Stromal cell of bone marrow (primary cell): ENCODE measurements at places on chromosomes 16 and 17.

- no peak for DNase-seq
These were observed 73.7 kb upstream of the CHMP6 start for GRCh38 chr17:80917716-80918560.

GRCh38 chr16:29815032-29815721, 775 bp upstream of the PAGR1 start:
- no peak for DNase-seq

DNA sequence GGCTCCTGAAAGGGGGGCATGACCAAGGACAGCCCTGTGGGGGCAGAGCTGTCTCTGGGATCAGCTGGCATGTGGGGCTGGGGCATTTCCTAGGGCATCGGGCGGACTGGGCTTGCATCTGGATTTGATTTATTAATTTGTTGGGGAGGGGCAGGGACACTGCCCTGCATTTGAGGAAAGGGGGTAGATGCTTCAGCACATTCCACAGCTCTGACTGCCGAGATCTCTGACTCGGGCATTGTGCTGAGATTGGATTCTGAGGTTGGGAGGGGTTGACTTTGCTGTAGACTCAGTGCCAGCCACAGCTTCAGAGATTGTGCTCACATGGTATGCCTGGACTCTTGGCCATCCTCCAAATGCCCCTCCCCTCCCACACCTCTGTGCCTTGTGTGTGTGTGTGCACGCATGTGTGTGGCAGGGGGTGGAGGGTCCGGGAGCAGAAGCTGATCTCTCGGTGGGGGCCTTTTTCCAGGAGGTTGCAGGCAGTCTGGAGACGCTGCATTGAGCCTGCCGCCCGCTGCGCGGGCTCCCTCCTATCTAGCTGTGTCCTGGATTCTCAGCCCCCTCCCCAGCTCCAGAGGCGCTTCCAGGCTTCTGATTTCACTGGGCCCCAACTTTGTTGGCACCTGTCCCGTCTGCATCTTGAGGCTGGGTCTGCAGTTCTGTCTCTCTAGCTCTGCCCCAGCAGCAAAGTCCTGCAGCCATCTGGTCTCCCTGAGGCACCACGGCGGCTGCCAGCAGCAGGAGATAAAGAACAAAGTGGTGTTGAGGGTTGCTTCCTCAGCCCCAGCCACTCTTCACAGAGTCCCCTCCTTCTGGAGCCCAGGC, 14.9 kb downstream of the IGFBP4 start:
- DNase-seq: peak; percentile 74

- DNase-seq: no peak
These were observed 448.6 kb upstream of the RBFOX1 start for GRCh38 chr16:6884002-6884401.

DNA sequence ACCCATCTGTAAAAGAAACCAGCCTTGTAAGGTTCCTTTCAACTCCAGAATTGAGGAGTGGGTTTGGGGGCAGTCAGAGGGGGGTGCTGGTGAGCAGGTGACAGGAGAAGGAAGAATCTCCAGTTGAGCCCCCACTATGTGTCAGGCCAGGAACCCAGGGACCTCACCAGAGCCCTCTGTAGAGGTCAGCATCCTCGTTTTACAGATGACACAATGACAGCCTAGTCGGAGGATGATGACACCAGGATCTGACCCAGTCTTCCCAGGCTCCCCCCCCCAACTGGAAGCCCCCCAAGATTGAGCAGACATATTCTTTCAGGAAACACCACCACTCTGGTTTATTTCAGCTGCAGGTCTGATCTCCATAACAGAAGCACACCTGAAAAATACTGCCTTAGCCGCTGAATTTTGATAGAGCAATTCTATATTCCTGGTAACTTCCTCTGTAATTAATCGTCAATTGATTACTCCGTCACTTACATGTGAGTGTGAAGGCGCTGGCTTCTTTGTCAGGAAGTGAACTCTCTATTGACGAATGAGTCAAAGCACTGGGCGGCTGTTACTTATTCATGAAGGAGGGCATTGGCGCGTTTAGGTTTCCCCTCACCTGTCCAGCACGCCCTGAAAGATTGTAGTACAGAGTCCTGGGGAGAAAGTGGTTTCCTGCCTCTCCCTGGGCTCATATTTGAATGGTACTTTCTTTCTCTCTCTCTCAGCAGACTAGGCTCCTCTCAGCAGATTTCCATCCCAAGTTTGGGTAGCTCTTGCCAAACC, 21.2 kb downstream of the SOCS3 start:
- DNase-seq: no peak

- no peak for DNase-seq
These were observed 63.9 kb downstream of the MARCHF10 start for GRCh38 chr17:62744259-62744658.

DNA sequence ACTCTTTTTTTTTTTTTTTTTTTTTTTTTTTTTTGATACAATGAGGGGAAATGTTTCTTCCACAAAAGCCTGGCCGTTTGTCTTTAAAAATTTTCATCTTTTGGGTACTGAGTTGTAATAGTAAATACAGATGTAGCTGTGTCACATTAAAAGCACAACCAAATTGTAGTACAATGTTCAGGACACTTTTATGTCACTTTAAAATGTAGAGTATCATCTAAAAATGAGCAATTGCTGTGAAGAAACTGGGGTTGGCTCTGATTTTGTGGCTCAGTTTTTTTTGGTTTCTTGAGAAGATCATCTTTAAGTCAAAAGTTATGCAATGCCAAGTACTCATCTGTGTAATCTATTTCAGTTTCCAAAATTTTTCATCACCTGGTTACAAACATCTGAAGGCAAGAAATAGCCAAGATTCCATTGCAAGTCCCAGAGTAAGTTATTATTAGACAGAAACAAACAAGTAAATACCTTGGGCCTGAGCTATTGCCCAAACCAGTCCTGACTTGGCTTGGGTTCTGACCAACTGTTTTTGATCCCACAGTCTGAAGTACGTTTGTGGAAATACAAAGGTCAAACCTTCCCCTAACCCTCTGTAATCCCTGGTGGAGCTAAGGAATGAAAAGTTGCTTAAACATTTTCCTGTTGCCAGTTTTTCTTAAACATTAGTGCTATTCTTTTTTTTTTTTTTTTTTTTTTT, 717.2 kb downstream of the WWOX start:
- peak; percentile 75 for DNase-seq

GRCh38 chr17:16947470-16947869, 24.4 kb downstream of the TNFRSF13B start:
- no peak for DNase-seq

GRCh38 chr17:49903523-49903922, 55.7 kb upstream of the TAC4 start:
- no peak for DNase-seq
